ENCODE measurements at places on chromosomes 4 and X.

DNA sequence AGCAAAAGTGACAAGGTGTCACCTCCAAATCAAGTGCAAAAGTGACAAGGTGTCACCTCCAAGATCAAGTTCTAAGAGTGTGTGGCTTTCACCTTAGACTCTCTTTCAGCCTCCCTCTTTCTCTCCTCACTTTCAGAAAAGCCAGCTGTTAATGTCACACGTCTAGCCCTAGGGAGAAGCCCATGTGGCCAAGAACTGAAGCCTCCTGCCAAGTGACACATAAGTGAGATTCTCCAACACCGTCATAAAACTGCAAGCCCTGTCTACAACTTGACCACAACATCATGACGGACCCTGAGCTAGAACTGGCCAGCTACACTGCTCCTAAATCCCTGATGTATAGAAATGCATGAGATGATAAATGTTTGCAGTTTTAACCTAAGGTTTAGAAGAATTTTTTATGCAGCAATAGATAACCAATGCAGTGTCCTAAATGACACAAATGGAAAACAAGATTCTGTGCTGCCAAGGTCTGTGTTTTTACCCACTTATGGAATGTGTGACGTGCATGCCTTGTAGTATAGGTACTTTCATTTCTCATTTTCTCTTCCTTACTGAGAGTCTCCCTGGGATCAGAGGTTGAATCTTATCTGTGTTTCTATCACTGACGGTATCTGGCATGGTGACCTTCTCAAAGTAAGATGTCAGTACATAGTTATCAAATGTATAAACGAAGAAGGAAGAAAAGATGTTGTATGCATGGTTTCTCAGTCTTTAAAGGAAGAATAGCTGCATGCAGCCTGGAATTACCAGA, 25.0 kb downstream of the NLGN4X start:
- no peak for DNase-seq

- no peak for DNase-seq
These were observed 215.3 kb upstream of the TTC29 start for GRCh38 chr4:147160908-147161513.

- no peak for DNase-seq
These were observed 79.2 kb downstream of the GRIA3 start for GRCh38 chrX:123263270-123263669.

GRCh38 chr4:107718351-107718965, 1.6 kb downstream of the PAPSS1 start:
- no peak for DNase-seq

DNA sequence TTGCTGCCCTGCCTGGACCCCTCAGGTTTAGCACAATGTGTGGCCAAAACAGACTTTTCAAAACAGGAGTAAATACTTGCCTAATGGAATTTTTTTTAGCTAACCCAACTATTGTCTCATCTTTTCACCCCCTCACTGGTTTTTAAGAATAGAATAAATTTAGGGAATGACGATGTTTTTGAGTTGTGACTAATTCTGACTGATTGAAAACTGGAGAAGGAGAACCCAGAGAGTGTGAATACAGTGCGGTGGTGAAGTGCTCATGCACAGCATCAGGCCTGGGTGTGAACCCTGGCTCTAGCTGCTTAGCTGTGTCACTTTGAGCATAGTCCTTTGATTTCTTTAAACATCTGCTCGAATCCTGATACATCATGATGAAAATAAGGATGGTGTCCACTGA, 10.5 kb downstream of the ANTXR2 start:
- DNase-seq, result no peak

DNA sequence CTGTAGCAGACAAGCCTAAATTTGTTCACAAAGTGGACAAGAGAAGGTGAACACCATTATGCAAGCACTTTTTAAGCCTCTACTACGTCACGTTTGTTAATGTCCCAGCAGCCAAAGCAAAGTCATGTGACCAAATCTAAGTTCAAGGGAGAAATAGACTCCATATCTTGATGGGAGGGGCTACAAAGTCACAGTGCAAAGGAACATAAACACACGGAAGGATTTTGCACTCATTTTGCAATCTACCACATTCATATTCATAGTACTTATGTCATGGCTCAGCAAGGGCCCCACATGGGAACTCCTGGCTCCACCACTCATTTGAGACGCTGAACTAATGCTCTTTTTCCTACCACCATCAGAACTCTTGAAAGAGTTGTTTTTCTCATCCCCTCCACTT, 139.0 kb upstream of the JADE1 start:
- DNase-seq, result no peak

GRCh38 chrX:9676306-9676705, 89.3 kb downstream of the GPR143 start:
- DNase-seq, result no peak

DNA sequence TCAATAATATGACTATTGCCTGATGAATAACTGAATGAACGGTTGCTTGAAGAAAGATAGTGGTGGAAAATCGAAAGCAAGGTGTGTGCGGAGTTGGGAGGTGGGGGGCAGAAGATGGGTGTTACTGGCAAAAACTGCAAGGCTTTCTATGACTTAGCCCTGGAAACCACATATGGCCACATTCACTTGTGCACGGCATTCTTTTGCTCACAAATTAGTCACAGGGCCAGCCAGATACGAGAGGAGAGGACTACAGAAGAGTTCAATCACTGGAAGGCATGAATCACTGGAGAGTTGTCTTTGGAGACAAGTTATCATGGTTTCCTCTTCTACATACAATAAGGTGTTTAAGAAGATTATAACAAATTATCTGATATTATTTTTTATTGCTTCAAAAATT, 626.5 kb upstream of the CPEB2 start:
- DNase-seq, result no peak

GRCh38 chrX:68719181-68719903, 71.9 kb downstream of the STARD8 start:
- DNase-seq, result no peak

DNA sequence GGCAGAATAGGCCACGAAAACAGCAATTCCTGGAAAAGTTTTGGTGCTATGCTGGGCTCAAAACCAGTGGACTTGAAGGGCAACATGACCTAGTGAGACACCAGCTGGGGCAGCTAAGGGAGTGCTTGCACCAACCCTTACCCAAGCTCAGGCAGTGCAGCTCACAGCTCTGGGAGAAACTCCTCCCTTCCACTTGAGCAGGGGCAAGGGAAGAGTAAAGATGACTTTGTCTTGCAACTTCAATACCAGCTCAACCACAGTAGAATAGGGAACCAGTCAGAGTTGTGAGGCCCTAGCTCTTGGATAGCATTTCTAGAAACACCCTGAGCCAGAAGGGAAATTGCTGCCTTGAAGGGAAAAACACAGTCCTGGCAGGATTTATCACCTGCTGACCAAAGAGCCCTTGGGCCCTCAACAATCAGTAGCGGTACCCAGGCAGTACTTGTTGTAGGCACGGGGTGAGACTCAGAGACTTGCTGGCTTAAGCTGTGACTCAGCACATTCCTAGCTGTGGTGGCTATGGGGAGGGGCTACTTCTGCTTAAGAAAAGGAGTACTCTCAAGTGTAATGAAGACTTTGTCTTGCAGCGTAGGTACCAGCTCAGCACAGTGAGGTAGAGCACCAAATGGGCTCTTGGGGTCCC, 19.7 kb upstream of the ABCG2 start:
- no peak for DNase-seq

DNA sequence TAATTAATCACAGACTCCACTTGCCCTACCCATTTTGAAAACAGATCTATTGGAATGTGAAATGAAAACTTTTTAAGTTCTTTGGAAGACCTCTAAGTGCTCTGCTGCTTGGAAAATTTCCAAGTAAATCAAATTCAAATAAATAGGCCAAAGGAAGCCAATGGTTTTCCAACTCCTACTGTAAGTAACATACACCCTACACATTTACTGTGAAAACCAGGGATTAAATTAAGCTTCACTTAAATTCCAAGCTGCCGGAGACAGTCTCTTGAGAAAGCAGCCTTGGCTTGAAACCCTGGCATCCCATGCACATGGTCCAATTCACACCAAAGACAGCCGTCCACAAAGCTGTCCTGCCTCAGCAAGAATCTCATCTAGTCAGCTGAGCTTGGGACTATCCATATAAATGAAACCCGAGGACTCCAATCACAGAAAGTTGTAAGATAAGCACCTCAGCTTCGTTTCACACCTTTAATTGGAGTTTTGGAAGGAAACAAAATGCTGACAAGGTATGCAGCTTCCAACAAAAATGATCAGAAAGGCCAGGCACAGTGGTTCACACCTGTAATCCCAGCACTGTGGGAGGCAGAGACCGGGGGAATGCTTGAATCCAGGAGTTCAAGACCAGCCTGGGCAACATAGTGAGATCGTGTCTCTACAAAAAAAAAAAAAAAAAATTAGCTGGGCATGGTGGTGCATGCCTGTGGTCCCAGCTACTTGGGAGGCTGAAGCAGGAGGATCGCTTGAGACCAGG, 88.6 kb downstream of the APBB2 start:
- DNase-seq, result no peak

DNA sequence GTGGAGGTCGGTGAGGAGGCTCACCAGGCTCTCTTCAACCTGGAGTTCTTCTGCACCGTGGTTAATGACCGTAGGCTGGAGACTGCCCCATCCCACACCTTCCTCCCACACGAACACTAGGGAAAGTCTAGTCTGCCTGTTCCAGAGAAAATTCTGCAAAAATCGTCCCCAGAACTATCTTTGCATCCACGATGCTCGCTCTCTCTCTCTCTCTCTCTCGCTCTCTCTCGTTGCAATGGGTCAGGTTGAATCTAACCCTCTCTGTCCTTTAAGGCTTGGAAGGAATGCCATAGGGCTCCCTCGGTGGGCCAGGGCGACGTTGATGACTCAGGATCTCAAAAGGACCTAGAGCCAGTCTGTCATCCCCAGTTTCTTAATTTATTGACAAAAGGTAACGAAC, 111.4 kb downstream of the DCTD start:
- no peak for DNase-seq

DNA sequence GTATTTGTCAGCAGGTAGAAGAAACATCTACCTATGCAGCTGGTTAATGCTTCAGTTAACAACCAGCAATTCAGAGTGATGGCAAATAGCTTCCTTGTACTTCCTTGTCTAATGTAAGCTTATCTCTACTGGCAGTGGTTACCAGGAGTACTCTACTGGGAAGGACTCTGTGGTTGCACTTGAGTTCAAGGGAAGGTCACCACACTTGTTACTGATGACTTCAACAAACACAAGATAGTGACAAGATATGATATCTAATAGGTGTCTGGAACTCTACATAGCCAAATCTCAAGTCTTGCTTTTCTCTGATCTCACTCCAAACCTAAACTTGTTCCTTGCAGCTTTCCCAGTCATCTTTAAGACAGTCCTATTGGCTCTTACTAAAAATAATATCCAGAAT, 1644.9 kb upstream of the TENM3 start:
- no peak for DNase-seq

- no peak for DNase-seq
These were observed 35.4 kb upstream of the HPSE start for GRCh38 chr4:83369831-83370639.

DNA sequence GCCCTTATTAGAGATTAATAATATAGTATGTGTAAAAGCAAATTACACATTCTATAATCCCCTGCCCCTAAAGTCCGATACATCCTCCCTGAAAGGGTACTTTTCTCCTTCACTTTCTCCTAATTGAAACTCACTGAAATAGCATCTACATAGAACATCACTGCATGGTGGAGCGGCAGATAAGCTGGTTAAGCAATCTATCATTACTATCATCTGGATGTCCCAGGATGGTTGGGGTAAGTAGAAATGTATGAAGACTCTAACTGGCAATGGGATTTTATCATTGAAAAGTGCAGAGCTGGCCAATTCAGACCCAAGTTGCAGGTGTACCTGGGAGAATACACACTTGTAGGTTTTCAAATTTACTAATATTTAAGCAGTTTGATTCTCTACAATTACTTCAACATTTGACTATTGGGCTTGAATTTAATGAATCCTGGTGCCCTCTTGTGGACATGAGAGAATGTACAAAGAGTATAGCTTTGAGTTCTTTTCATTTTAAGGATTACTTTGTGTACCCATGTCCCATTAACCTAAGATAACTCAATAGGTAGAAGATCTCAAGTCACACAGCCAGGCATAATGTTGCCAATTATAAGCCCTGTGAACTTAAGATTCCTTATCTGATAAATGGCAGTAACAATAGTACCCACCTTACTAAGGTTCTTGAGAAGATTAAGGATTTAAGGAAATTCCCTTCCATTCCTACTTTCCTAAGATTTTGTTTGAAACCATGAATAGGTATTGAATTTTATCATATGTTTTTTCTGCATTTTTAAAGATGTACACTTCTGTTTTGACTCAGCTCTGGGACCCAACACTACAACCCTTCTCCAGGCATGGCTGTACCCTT, 69.8 kb downstream of the SHROOM3 start:
- no peak for DNase-seq

DNA sequence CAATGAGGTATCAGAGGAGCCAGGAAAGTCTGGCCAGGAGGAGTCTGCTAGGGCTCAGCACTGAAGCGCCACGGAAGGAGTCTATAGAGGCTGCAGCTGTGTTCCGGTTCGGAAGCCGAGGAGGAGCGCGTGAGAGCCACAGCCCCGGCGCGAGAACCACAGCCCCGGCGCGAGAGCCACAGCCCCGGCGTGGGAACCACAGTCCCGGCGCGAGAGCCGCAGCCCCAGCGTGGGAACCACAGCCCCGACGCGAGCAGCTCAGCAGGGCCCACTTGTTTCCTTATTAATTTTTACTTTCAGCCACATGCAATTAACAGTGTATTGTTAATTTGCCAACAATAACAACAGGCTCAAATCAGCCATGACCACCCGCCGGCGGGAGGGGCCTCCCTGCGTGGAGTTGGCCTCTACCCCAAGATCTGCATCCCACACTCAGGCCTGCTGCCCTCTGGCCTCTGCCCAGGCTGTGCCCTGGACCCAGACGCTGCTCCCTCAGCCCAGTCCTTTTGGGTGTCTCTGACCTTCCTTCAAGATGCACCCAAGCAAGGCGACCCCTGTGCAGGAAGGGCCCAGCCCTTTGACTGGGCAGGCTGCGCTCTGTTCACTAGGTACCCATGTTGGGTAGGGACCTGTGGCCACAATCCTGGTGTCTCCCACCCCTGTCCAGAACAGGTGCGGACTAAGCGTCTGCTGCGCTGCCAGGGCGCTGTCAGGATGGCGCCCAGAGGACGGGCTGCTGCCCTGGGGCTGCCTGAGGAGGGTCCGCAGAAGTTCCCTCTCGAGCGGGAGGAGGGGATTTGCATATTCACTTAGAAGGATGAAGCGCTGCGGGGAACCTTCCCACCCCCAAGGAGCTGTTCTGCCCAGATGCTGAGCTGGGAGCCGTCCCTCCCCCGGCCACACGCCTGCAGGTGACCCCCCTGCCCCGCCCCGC, 113.8 kb downstream of the ADRA2C start:
- no peak for DNase-seq

DNA sequence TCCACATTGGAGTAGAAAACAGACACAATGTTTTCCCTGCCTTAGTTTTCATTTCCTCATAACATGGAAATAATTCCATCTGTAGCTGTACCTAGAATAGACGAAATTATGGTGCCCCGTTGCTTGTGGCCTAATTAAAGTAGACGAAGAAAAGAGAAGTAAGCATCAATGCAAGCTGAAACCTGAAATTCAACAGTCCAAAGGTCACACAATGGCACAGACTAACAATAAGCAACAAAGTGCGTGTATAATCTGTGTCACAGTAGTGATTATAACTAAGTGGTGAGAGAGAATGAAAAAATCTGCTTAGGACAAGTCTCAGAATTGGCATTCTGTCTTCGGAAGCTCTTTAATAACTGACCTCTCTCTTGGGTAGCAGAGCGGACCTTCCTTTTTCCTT, 24.3 kb downstream of the MAGEB17 start:
- no peak for DNase-seq

GRCh38 chrX:74534569-74535038, 79.8 kb downstream of the RLIM start:
- no peak for DNase-seq
